Activated CD8-positive, alpha-beta memory T cell treated with anti-CD3 and anti-CD28 coated beads for 1 hour (primary cell): ENCODE measurements at places on chromosomes 4 and X.

GRCh38 chr4:26568446-26568994 is 15.4 kb upstream of the TBC1D19 start:
- no peak for DNase-seq

DNA sequence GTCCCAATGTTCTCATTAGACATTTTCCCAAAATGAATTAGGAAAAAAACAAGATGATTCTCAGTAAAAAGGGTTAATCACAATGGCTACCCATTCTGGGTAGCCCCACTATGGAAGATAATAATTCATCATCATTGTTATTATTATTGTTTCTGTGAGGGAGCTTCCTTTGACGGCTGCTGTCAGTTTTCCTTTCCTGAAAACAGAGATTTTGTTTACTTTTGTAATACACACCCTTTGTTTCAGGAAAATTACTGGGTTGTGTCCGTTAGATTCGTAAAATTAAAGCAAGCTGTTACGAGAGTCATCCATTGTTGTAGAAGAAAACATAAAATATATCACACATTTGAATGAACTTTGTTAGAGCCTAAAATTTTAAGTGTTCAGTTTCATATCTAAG is 192.9 kb upstream of the ANKRD50 start:
- no peak for DNase-seq

DNA sequence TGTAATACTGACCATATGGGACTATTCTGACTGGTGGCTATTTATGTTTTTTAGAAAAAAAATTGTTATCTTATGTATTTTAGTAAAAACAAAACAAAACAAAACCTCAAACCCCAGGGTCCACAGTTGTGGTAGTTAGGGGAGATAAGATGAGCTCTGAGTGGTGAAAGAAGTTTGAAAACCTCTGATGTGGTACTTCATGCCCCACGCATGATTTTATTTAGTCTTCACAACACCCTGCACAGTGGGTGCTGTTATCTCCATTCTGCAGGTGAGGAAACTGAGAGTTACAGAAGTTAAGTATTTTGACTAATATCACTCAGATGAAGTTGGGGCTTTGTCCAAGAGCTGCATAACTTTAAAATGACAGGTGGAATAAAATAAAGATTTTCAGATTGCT is 230.6 kb upstream of the TRPC5 start:
- no peak for DNase-seq

- no peak for DNase-seq
Observed at GRCh38 chrX:26376037-26376708, 160.2 kb downstream of the MAGEB5 start.

DNA sequence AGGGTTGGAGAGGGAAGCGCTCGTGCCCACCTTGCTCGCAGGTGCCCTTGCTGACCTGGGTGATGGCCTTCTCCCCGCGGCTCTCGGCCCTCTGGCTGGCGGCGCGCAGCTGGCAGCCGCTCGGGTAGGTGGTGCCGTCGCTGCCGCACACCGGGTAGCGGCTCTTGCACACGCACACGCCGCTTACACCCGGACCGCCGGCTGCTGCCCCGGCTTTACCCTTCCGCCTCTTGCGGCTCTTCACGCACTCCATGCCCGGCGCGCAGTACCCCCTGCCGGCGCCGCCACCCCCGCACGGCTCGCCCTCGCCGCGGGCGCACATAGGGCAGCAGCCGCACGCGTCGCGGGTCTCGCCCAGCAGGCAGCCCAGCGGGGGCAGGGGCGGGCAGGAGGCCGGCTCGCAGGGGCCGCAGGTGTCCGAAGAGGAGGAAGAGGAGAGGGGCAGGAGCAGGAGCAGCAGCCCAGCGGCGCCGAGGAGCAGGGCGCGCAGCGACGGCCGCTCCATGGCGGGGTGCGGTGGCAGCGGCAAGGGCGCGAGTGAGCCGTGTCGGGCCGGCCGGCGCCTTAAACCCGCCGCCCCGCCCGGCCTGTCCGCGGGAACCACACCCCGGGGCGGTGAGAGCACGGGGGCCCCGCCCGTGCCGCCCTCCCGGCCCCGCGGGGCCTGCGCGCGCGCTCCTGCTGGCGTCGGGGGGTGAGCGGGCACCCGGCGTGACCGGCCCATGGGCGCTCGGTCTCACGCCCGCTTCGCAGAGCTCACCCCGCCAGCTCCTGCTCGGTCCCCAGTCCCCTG is at the start of gene IGFBP7:
TSS of gene IGFBP7 (minus strand) at position 539 of the 793 bp plus-strand sequence. CDS start at position 505, 34 bp downstream.
- no peak for DNase-seq

DNA sequence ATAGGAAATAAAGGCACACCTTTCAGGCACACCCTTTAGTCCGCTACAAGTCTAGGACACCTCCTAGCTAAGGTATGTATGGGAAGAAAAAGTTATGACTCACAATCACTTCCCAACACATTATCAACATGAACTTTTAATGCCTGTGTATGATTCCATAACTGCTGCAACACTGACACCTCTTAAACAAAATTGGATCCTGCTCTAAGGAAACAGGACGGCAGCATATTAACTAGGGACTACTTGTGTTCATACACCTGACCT is 2.4 kb upstream of the PPP3CA start:
- DNase-seq: no peak

DNA sequence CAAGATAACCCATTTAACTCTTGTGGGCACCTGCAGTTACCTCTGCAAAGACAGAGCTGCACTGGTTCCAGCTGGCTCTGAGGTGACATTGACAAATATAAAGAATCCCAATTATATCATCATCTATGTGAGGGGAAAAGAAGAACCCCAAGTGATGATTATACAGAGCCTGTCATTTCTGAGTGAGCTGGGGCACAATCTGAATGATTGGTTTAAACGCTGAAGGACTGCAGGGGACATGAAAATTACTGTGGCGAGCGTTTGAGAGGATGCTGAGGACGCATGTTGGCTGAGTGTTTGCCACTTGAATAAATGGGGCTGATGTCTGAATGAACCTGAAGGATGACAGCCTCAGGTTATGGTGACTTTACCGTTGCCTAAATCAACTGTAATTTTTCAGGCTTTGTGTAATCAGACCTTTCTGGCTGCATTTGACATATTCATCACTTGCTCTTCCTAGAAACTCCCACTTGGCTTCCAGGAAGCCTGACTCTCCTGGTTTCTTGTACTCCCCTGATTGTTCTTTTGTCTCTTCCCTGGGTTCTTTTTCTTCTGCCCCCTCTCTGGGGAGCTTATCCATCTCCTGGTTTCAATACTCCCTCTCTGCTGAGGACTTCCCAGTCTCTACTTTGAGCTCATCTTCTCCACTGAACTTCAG is 4.1 kb upstream of the HSD17B10 start:
- DNase-seq: no peak

GRCh38 chr4:5974321-5974720 is 43.9 kb downstream of the C4orf50 start:
- DNase-seq: no peak

- no peak for DNase-seq
Observed at GRCh38 chr4:32191961-32192360, 1471.8 kb downstream of the PCDH7 start.

- no peak for DNase-seq
Observed at GRCh38 chr4:3342182-3342854, 49.5 kb downstream of the RGS12 start.

DNA sequence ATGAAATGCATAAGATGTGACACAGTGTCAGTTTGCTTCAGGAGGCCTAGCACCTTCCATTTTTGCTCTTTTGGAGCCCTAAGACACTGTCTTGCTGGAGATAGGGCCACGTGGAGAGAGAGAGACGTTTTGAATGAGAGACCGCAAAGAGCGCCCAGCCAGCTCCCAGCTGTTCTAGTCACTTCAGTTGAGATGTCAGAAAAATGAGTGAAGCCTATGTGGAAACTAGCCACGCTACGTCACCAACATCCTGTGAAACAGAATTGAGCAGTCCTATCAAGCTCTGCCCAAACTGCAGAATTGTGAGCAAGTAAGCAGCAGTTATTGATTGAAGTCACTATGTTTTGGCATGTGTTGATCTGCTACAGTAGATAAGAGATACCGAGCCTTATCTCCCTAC is 13.1 kb downstream of the GPR82 start:
- no peak for DNase-seq

GRCh38 chrX:7552760-7553159 is 290.2 kb upstream of the VCX start:
- no peak for DNase-seq

DNA sequence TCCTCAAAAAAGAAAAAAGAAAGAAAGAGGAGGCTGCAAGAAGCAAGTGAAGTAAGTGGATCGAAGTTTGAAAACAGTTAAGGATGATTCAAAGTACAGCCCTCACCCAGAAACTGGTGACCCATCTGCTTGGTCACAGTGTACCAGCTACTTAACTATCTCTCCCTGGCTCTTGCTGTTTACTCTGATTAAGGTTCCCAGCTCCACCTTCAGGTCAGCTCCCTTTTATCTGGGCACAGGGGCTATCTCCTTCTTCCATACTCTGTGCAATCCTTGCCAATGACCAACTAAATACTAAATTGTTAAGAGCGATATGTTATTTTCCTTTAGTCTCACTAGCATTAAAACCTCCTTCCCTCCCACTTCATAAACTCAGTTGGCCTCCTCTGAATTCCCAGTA is 81.5 kb upstream of the SMIM10 start:
- DNase-seq: no peak

- DNase-seq: no peak
Observed at GRCh38 chr4:43330288-43330687, 437.8 kb downstream of the GRXCR1 start.

DNA sequence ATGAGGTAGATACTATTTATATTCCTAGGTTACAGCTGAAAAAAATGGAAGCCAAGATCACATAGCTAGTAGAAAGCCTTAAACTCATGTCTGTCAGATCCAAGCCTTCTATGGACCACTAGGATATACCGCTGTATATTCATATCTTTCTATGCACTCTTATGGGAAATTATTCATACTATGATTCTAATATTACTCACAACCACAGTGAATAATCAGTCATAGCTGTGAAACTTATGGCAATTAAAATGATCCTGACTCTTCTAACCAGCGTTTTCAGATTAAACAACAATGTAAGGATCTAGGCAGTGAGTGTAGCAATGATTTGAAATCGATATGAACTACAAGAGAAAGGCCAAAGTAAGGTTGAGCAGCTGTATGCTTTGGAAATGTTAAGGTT is 111.0 kb downstream of the RASGEF1B start:
- no peak for DNase-seq

DNA sequence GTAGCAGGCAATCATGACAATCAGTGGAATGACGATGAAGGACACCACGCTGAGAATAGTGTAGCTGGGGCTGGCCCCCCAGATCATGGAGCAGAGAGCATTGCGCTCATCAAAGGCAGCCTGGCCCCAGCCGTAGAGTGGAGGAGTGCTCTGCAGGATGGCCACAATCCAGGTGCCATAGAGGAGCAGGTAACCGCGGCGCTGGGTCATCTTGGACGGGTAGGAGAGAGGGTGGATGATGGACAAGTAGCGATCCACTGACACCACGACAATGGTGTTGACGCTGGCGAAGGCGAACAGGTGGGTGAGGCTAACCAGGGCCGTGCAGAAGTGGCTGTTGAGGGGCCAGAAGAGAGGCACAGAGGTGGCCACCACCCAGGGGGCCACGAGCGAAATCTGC is 2.8 kb downstream of the GPR101 start:
- DNase-seq: no peak

DNA sequence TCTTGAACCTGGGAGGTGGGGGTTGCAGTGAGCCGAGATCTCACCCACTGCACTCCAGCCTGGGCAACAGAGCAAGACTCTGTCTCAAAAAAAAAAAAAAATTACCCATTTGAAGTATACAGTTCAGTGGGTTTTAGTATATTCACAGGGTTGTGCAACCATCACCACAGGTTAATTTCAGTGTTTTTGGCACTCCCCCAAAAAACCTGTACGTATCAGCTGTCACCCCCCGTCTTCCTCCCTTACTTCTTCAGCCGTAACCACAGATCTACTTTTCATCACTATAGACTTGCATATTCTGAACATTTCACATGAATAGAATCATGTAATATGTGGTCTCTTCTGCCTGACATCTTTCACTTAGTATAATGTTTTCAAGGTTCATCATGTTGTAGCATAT is 11.7 kb upstream of the PTTG2 start:
- no peak for DNase-seq

GRCh38 chr4:43651991-43652390 is 759.5 kb downstream of the GRXCR1 start:
- no peak for DNase-seq

DNA sequence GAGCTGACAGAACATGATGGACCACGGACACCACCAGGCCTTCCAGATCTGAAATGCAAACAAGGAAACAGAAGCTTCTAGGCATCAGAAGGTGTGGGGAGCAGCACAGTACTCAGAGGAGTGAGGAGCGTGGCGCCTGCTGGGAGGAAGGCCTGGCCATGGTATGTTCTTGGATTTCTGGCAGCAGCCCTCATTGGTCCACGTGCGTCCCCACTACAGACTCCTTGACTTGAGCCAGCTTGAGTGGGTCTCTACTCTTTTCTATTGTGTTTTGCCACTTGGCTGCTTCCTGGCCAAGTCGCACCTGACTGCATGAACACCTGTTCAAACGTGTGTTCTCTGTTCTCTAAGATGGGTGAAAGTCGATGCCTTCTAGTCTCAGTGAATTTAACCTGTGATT is 18.0 kb downstream of the ZNF275 start:
- no peak for DNase-seq

DNA sequence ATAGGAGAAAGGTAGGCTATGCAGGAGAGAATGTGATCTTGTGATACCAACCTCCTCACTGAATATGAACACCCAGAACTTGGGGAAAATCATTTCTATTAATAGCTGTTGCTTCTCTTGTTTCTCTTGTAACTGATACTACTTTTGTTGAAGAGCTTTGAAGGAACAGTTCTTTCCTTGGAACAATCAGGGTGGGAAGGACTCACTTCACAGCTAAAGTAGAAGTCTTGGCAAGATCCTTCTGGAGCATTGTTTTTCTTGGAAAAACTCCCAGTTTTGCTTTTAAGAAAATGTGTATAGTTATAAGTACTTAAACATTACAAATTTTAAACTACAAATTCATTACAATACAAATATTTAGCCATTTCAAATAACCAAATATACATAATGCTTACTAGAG is 19.1 kb upstream of the XK start:
- no peak for DNase-seq

- no peak for DNase-seq
Observed at GRCh38 chr4:5078009-5078408, 26.7 kb downstream of the STK32B start.

DNA sequence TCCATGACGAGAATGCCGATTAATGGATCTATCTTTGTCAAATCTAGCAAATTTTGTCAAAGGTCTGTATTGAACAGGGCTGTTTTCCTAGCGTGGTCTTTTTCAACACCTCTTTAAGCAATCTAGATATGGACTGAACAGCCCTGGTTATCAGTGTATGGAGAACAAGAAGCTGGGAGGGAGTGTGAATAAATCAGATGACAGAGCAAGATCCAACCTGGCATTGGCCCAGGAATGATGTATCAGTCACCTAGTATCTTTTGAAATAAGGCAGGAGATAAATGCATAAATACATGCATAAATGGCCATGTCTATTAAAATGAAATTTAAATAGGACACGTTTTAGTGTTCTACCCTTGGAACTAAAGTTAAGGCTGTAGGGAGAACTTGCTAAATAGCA is 15.7 kb upstream of the AP1S2 start:
- DNase-seq: no peak

DNA sequence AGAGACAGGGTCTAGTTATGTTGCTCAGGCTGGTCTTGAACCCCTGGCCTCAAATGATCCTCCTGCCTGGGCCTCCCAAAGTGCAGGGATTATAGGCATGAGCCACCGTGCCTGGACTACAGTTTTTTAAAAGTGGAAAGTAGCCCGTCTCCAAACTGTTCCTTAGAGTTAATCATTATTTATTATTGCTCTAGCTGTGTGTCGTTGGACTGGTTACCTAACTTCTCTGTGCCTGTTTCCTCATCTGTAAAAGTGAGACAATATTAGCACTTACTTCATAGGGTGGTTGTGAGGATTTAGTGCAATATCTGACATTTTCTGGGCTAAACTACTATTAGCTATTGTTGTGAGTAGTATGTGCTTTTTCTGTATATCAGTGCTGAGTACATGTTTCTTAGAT is 152.3 kb upstream of the SCML1 start:
- no peak for DNase-seq
